RWPE2 (cell line): ENCODE measurements at places on chromosomes 12 and 14.

GRCh38 chr12:27627123-27627852, 69.0 kb upstream of the REP15 start:
- DNase-seq, result no peak
- no peaks in the 10 kb centered on the region for H3K36me3 ChIP-seq
- H3K27ac ChIP-seq, result peak overlapping the region; percentile 75
- peaks cover 17% of the 10 kb centered on the region for H3K4me1 ChIP-seq
- H3K4me3 ChIP-seq, result no peak overlapping the region

- H3K27ac ChIP-seq, result no peak overlapping the region
- no peaks in the 10 kb centered on the region for H3K36me3 ChIP-seq
- no peaks in the 10 kb centered on the region for H3K27me3 ChIP-seq
- H3K4me1 ChIP-seq, result peaks cover 41% of the 10 kb centered on the region
Measured at GRCh38 chr12:57896115-57896433, 45.3 kb upstream of the ATP23 start.

DNA sequence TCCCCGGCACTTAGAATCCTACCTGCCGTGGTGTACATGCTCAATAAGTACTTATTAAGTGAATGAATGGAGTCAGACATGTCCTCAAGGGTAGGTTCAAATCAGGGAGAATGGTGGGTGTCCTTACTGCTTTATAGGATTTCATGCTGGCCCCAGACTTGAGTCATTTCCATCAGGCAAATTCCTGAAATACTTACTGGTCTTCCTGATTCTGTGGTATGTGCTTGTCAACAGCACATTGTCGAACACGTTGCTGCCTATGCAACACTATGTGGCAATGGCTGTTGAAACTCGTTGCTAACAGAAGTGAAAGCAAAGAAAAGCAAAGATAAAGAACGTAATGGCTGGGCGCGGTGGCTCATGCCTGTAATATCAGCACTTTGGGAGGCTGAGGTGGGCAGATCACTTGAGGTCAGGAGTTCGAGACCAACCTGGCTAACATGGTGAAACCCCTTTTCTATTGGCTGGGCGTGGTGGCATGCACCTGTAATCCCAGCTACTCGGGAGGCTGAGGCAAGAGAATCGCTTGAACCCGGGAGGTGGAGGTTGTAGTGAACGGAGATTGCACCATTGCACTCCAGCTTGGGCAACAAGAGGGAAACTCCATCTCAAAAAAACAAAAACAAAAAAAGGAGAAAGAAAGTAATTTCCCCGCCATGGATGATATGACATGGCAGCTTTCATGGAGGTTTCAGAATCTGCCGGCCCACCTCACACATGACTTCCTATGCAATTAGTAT, 214.9 kb downstream of the ZFP36L1 start:
- H3K27ac ChIP-seq, result peak overlapping the region; percentile 96
- H3K4me3 ChIP-seq, result no peak overlapping the region
- DNase-seq, result peak; percentile 90
- H3K36me3 ChIP-seq, result no peaks in the 10 kb centered on the region
- H3K27me3 ChIP-seq, result no peaks in the 10 kb centered on the region

DNA sequence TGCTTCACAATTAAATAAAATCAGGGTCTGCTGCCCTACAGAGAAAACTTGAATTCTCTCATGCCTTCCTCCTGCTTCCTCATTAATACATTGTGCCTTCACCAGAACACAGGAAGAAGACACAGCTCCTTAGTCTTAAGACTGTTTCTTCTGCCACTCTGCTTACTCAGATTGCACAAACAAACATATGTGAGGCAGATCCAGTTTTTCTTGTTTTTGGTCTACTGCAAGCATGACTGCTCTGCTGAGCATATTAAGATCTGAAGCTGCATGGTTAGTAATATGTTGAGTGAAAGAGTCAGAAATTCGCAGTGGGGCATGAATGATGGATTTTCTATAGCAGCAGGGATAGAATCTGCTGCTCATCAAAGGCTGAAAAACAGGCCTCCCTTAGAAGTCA, 321.1 kb upstream of the STXBP6 start:
- no peaks in the 10 kb centered on the region for H3K27me3 ChIP-seq
- no peak overlapping the region for H3K27ac ChIP-seq
- DNase-seq, result no peak
- no peak overlapping the region for H3K4me3 ChIP-seq

DNA sequence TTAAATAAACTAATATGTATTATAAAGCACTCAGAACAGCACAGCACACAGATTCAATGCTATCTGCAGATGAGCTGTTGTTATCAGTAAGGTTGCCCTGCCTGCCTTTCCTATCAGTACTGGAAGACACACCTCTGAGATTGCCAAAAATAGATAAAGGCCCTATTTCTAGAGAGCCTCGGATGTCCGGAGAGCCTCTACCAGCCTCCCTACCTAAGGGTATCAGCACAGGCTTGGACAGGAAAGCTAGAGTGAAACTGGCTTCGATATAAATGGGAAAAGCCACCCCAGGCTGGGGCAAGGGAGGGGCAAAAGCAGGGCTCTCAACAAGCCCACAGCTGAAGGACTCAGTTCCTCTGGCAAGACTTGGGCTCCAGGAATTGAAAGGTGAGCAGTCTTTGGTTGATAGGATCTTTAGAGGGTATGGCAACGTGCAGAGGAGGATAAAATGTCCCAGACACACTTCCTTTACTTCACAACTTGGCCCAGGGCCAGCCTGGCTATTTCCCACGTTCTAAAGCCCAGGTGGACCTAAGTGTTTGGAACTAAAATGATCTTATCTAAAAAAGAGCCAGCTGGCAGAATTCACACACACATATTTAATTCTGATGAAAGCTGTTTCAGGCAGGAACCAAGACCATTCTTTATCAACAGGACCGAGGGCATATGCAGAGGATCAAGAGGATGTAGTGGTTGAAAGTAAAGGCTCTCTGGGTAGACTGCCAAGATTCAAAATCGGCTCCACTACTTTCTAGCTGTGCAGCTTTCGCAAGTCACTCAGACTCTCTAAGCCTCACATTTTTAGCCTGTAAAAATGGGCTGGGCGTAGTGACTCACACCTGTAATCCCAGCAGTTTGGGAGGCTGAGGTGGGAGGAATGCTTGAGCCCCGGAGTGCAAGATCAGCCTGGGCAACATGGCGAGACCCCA, 37.8 kb upstream of the ITPR2 start:
- peaks cover 5% of the 10 kb centered on the region for H3K4me1 ChIP-seq
- peak overlapping the region; percentile 29 for H3K27ac ChIP-seq
- no peak overlapping the region for H3K4me3 ChIP-seq
- no peaks in the 10 kb centered on the region for H3K36me3 ChIP-seq
- H3K27me3 ChIP-seq, result no peaks in the 10 kb centered on the region
